ENCODE measurements at places on chromosomes 6 and 20.

DNA sequence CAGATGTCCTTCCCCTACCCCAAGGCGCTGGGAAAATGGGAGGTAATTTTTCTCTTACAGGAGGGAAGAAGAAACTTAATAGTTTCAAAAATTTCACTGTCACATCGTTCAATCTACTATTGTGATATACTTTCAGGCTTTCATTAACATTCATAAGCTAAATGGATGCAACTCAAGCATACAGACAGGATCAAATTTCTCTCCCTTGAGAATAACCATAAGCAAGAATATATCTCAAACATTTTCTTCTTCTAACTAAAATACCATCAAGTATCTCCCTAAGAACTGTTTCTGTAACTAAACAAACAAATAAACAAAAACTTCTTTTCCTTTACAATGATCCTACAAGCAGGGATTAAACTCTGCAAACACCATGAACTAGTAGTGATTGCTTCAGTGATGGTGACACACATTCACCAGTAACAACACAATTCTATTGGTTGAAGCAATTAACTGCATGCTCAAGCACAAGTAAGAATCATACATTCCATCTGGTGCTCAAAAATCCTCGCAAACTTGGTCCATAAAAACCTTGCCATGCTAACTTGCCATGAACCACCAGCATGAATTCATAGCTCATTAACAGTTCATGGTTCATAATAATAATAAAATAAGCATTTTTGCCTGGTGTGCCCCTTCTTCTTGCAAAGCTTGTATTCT is 183.8 kb downstream of the PTPRK start:
- no peak for DNase-seq

DNA sequence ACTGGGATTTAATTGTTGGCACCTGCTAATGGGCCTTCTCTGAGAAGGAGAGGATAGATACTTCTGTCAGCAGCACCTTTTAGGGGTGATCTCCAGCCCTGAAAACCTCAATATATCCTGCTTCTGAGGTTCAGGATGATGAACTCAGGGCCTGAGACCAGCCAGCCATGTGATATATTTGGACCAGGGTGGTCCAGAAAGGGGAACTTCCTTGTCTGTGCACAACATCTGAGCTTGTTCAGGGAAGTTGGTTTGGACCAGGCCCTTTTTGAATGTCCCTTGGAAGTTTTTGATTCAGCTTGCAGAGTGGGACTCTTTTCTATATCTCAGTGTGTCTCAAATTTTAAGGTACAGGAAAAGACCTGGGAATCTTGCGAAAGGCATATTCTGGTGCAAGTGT is 85.8 kb downstream of the GFRA4 start:
- DNase-seq, result no peak

DNA sequence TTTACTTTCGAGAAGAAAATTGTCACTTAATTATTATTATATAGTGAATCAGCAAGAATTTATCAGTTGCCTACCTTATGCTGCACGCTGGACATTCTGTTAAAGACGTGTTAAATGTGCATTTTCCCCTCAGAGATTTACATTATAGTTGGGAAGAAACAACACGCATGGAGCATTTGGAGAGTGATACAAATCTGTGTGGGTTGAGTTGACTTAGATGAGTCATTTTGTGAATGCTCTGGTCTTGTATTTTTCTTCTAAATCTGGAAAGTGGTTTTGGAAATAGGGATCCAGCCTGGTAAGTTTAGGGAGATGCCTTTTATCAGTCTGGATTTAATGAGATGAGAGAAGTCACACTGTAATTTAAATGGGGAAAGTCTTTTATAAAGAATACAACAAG is 24.0 kb upstream of the SMIM26 start:
- no peak for DNase-seq

- no peak for DNase-seq
Measured at GRCh38 chr6:83257791-83258190, 64.6 kb downstream of the RWDD2A start.

- DNase-seq, result no peak
Measured at GRCh38 chr6:88359530-88360202, 193.5 kb upstream of the CNR1 start.

GRCh38 chr6:117008618-117009017 is 131.6 kb downstream of the RFX6 start:
- no peak for DNase-seq
